PC-9 (cell line): ENCODE measurements at places on chromosomes 1 and 21. TPM values are rescaled to one million over a fixed set of nuclear protein-coding genes. Genes with fewer than 3 reads are reported as not detected.

GRCh38 chr1:46755121-46755520 is 36.2 kb upstream of the EFCAB14 start:
- peaks cover 77% of the 10 kb centered on the region for H3K4me1 ChIP-seq
- H3K36me3 ChIP-seq, result no peaks in the 10 kb centered on the region
- H3K27ac ChIP-seq, result peak overlapping the region; percentile 45; the same call in 1 of the 2 replicates
- no peak for DNase-seq

GRCh38 chr1:246506367-246506673 is 759 bp downstream of the SMYD3 start:
- no peaks in the 10 kb centered on the region for H3K36me3 ChIP-seq
- peak overlapping the region; percentile 75 for H3K4me3 ChIP-seq
- no peak for DNase-seq

DNA sequence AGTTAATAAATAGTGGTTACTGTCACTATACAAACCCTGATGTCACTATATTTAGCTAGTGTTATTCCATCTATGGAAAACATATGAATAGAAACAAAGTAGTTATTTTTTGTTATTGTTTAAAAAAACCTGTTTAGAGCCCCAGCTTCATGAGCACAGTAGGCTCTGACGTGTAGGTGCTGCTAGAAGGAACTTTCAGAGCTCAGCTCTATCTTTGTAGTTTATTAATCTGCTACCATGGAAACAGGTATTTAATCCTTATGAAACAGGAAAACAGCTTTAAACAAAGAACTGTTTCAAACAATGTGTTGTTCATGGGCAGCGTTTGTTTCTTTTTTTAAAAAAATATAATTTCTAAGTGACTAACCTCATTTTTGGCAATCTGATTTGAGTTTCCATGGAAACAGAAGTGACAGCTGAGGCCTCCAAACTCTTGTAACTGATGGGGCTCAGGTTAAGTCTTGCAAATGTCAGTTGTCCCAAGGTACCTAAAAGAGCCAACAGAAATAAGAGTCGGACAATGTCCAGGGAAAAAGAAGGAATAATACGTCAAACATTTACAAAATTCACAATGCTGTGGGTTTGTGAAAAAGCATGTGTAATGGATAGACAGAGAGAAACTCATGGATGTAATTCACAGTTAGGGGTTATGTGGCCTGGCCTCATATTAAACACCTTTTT is 162.0 kb upstream of the C21orf91 start:
- H3K4me1 ChIP-seq, result no peaks in the 10 kb centered on the region
- H3K27ac ChIP-seq, result no peak overlapping the region
- H3K36me3 ChIP-seq, result no peaks in the 10 kb centered on the region
- no peak for DNase-seq
- H3K4me3 ChIP-seq, result no peak overlapping the region

GRCh38 chr1:110201157-110201825 is 8.8 kb upstream of the KCNC4 start:
- peaks cover 35% of the 10 kb centered on the region for H3K4me1 ChIP-seq
- no peaks in the 10 kb centered on the region for H3K36me3 ChIP-seq
- DNase-seq, result no peak
- no peaks in the 10 kb centered on the region for H3K27me3 ChIP-seq
- no peak overlapping the region for H3K27ac ChIP-seq

GRCh38 chr1:96464991-96465390 is 256.6 kb upstream of the PTBP2 start:
- no peak overlapping the region for H3K4me3 ChIP-seq
- H3K4me1 ChIP-seq, result no peaks in the 10 kb centered on the region
- peak; percentile 28 for DNase-seq
- H3K27ac ChIP-seq, result no peak overlapping the region

CAPN9 gene
- not detected in 2 replicates for total RNA-seq

GRCh38 chr1:8913457-8913856 is 32.2 kb upstream of the CA6 start:
- H3K4me1 ChIP-seq, result no peaks in the 10 kb centered on the region
- no peaks in the 10 kb centered on the region for H3K36me3 ChIP-seq
- no peak overlapping the region for H3K27ac ChIP-seq
- DNase-seq, result no peak
- H3K27me3 ChIP-seq, result no peaks in the 10 kb centered on the region

- no peak overlapping the region for H3K27ac ChIP-seq
- H3K4me3 ChIP-seq, result no peak overlapping the region
- H3K36me3 ChIP-seq, result no peaks in the 10 kb centered on the region
- no peaks in the 10 kb centered on the region for H3K4me1 ChIP-seq
- no peak for DNase-seq
- H3K27me3 ChIP-seq, result peaks cover 9% of the 10 kb centered on the region
These were observed 29.3 kb upstream of the DNAJC11 start for GRCh38 chr1:6730880-6731279.

DNA sequence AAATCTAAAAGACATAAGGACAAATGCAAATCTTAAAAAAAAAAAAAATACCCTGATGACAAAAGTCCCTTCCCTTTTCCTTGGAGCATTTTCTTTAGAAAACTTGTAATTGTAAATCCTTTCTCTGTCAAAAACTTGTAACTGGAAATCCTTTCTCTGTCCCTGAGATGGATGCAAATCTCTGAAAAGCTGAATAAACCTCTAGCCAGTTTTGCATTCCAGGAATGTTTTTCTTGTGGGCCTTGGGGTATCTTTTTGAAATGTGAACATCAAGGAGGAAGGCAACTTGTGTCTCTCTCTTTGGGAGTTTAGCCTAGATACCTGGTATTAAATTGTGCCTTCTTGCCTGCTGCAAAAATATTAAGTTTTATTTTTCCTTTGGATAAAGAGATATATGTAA is 305.3 kb downstream of the KCNT2 start:
- H3K4me1 ChIP-seq, result peaks cover 7% of the 10 kb centered on the region; the same call in 1 of the 2 replicates
- no peak for DNase-seq
- no peaks in the 10 kb centered on the region for H3K36me3 ChIP-seq
- H3K27ac ChIP-seq, result no peak overlapping the region
- H3K4me3 ChIP-seq, result no peak overlapping the region

- peaks cover 83% of the 10 kb centered on the region for H3K4me1 ChIP-seq
- H3K36me3 ChIP-seq, result no peaks in the 10 kb centered on the region
- H3K4me3 ChIP-seq, result no peak overlapping the region
- H3K27me3 ChIP-seq, result no peaks in the 10 kb centered on the region
These were observed 181.8 kb upstream of the EDN2 start for GRCh38 chr1:41665962-41666917.

GRCh38 chr1:212797681-212798080 is 6.0 kb downstream of the TATDN3 start:
- no peak for DNase-seq
- no peak overlapping the region for H3K27ac ChIP-seq
- peaks cover 4% of the 10 kb centered on the region for H3K4me1 ChIP-seq

C1orf185 gene
- total RNA-seq, result not detected in 2 replicates

DNA sequence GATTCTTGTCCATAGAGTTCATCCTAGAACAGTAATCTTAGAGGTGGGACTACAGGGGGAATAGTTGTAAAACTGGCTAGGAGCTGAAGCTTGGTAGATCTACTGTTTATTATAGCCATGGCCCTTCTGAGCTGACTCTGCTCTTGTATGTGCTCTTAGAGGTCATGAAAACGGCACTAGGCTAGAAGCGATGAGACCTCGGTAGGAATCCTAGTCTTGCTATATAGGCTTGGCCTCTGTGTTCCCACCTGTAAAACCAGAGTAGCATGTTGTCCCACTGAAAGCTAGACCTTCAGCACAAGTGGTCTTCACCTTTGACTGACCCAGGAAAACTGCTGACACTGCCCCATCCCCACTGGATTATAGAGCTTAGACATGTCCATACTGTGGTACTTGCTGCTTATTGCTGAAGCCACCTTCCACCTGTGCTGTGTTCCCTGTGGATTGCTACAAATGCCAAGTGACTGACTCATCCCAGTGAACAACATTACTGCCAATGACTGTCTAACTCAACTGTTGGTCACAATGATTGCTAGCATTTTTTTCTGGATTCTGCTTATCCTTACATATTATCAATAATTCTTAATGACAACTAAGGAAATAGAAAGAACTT is 23.0 kb upstream of the PIGC start:
- no peak overlapping the region for H3K4me3 ChIP-seq
- no peak overlapping the region for H3K27ac ChIP-seq
- peak; percentile 29 for DNase-seq
- H3K36me3 ChIP-seq, result no peaks in the 10 kb centered on the region
- H3K4me1 ChIP-seq, result peaks cover 15% of the 10 kb centered on the region

MFSD2A gene
- 1.4 and 1.8 TPM in 2 replicates for total RNA-seq

DNA sequence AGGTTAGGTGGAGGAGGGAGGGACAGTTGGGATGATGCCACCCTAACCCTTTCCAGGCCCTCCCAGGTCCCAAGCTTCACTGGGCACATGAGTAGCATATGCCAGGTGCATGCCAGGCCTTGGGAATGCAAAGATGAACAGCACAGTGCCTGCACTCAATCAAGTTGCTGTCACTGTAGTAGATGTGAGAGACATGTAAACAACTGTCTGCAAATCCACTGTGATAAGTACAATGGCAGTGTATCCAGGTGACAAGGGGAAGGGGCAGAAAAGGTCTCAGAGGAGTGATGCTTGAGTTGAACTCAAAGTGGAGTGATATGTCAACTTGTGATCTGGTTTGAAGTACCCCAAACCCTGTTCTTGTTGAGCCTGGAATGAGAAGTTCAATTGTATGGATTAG is 49.5 kb upstream of the LRRN2 start:
- H3K36me3 ChIP-seq, result no peaks in the 10 kb centered on the region
- no peak overlapping the region for H3K27ac ChIP-seq
- H3K4me1 ChIP-seq, result peaks cover 10% of the 10 kb centered on the region
- DNase-seq, result no peak
- H3K27me3 ChIP-seq, result 0 out of 2 replicates have a peak, but pooled peaks cover 16% of the 10 kb centered on the region

- no peak for DNase-seq
- no peaks in the 10 kb centered on the region for H3K36me3 ChIP-seq
- no peak overlapping the region for H3K4me3 ChIP-seq
- H3K27me3 ChIP-seq, result no peaks in the 10 kb centered on the region
- H3K4me1 ChIP-seq, result no peaks in the 10 kb centered on the region
- H3K27ac ChIP-seq, result no peak overlapping the region
These were observed 209.6 kb upstream of the DPYD start for GRCh38 chr1:98130408-98130807.

DNA sequence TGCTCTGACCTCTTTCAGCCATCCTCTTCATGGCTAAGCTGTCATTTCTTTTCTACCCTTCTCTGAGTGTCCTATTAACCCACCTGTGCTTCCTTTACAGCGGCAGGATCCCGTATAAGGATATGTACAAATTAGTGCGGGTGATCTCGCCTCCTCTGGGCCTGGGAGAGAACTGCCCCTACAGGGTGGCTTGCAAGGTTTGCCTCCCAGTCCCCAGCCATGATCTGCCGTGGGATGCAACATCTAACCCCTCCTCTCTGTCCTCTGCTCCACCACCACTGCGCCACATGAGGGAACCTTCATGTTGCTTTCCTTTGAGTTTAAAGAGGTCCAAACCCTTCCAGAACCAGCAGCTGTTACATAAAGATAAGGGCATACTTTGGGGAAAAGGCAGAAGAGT is 282.2 kb downstream of the ZNF648 start:
- H3K4me1 ChIP-seq, result no peaks in the 10 kb centered on the region
- H3K27me3 ChIP-seq, result peaks cover 44% of the 10 kb centered on the region
- DNase-seq, result no peak
- H3K4me3 ChIP-seq, result no peak overlapping the region

- H3K27ac ChIP-seq, result no peak overlapping the region
- no peak for DNase-seq
- H3K36me3 ChIP-seq, result peaks cover 10% of the 10 kb centered on the region; the same call in 1 of the 2 replicates
These were observed 95.6 kb downstream of the ZNF644 start for GRCh38 chr1:90925928-90926869.

DNA sequence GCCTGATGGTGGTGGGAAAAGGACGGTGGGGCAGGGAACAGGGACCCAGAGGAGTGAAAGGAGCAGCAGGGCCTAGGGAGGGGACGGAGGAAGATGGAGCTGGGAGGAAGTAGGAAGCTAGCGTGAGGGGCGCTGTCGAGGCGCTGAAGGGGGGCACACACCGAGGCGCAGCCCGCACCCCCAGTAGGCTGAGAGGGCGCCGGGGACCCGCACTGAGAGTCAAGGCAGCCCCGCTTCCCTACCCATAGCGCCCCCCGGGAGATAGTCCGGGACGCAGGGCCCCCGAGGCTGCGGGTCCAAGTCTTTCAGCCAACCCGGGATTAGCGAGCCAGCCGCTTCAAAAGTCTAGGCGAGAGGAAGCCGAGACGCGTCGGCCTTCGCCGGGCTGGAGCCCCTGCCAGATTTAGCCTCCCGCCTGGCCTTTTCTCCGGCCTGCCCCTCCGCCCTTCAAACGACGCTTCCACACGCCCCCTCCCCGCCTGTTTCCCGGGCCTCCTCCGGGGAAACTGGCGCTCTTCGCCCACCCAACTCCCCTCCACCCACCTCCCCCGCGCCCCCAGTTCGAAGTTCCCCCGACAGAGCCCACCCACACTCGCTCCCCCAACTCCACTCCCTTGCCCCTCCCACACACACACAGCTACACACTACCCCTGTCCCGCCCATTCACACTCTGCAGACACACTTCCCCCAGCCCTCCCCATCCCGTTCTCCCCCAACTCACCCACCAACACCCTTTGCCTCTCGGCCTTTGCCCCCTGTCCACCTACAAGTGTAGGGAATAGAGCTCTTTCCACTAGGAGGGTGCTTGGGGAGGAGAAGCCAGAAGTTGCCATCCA is 7.8 kb upstream of the PROX1 start:
- no peak for DNase-seq
- no peaks in the 10 kb centered on the region for H3K36me3 ChIP-seq
- no peak overlapping the region for H3K27ac ChIP-seq
- H3K27me3 ChIP-seq, result no peaks in the 10 kb centered on the region
- H3K4me1 ChIP-seq, result no peaks in the 10 kb centered on the region

- peaks cover 10% of the 10 kb centered on the region; the same call in 1 of the 2 replicates for H3K36me3 ChIP-seq
- H3K4me1 ChIP-seq, result peaks cover 22% of the 10 kb centered on the region
- H3K27me3 ChIP-seq, result no peaks in the 10 kb centered on the region
- no peak for DNase-seq
- H3K27ac ChIP-seq, result peak overlapping the region; percentile 28; the same call in 1 of the 2 replicates
- H3K4me3 ChIP-seq, result no peak overlapping the region
These were observed 45.0 kb upstream of the BCL10 start for GRCh38 chr1:85321237-85321964.

TSPAN2 gene
- 26.5 and 36.1 TPM in 2 replicates for total RNA-seq

MMP23B gene
- total RNA-seq, result 4.6 and 4.9 TPM in 2 replicates

KCNA2 gene
- total RNA-seq, result not detected in 2 replicates

- H3K36me3 ChIP-seq, result no peaks in the 10 kb centered on the region
- H3K27me3 ChIP-seq, result no peaks in the 10 kb centered on the region
- no peak for DNase-seq
These were observed 17.9 kb upstream of the ZNF281 start for GRCh38 chr1:200427744-200428143.
